ENCODE measurements at places on chromosomes 4 and X.

GRCh38 chr4:98571161-98571786 lies 87.1 kb downstream of the TSPAN5 start:
- peak; percentile 15 for DNase-seq

GRCh38 chr4:179325181-179325580 lies 1882.9 kb upstream of the AGA start:
- no peak for DNase-seq

- no peak for DNase-seq
These were observed 2.3 kb downstream of the AMMECR1 start for GRCh38 chrX:110315551-110315950.

DNA sequence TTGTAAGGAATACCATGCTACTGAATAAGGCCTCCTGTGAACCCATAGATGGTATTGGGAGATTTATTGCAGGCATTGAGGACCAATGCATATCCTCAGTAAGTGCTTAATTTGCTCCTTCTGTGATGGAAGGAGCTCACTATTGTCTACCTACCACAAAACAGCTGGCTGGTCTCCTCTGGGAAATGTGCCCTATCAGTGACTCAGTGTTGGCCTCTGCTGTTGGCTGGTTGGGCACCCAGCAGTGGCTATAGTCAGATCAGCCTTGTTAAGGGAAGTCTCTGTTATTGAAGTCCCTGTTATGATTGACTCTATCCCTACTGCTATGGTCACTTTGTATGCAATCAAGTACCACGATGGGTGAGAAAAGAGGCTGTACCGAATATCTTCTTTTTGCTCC lies 27.5 kb upstream of the OTUD4 start:
- DNase-seq: no peak

- DNase-seq: no peak
These were observed 8.8 kb downstream of the C4orf50 start for GRCh38 chr4:6009452-6009851.

GRCh38 chr4:85187106-85187505 lies 220.6 kb upstream of the WDFY3 start:
- no peak for DNase-seq

GRCh38 chrX:112190646-112191045 lies 108.1 kb upstream of the TRPC5 start:
- no peak for DNase-seq

- no peak for DNase-seq
These were observed 39.3 kb upstream of the TXK start for GRCh38 chr4:48173056-48173991.

GRCh38 chr4:82748810-82749470 lies 49.7 kb downstream of the SCD5 start:
- DNase-seq: no peak

GRCh38 chr4:74284053-74284452 lies 24.2 kb upstream of the EPGN start:
- DNase-seq: no peak

DNA sequence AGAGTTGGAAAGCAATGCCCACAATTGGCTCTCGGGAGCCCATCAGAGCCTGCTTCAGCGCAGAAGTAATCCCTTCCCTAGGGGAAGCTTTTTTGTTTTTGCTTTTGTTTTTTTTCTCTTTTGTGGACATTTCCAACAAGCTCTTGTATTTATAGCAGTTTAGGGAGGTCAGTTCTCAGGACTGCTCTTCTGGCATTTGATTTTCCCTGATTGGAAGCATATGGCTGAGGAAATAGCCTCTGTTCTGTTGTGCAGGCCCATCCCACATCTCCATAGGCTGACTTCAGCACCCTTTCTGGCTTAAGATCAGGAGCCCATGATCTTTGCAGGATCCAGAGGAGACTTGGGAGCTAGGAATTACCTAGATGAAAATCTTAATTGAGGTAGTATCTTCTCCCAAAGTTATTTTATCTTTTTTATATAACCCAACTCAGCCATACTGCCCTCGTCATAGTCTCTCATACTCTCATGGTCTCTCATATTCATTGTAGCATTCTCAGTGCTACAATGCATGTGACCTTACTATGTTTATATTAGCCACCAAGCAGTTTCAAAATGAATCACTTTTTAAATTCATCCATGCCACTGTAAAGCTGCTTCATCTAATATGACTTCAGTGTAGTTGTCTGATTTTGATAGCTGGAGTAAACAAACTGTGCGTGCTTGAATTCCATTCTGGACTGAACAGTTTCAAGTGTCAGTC lies 16.7 kb downstream of the PAGE4 start:
- no peak for DNase-seq

DNA sequence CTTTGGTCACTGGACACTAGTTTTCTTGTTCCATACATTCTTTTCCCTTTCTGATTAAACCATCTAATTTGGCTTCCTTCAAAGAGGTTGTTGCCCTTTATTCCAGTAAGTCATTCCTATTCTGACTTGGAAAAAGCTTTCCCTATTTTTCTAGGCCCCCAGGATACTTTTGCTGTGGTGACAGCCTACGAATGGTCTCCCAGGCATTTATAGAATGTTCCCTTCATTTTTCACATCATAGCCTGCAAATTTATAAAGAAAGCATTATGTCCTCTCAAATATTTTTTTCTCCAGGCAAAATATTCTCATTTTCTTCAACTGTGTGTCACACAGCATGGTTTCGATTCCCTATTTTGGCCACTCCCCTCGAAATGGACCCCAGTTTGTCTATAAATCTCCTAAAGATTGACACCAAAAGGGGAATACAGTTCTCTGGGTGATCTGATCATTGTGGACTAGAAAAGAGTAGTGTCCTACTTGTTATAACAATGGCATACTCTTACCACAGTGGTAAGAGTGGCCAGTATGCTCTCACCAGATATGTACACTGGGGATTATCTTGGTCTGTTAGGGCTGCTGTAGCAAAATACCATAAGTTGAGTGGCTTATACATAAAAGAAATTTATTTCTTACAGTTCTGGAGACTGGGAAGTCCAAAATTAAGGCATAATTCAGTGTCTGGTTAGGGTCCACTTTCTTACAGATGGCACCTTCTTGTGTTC lies 41.5 kb upstream of the BMP2K start:
- no peak for DNase-seq

GRCh38 chrX:140503238-140503601 lies 1.6 kb downstream of the SOX3 start:
- no peak for DNase-seq

DNA sequence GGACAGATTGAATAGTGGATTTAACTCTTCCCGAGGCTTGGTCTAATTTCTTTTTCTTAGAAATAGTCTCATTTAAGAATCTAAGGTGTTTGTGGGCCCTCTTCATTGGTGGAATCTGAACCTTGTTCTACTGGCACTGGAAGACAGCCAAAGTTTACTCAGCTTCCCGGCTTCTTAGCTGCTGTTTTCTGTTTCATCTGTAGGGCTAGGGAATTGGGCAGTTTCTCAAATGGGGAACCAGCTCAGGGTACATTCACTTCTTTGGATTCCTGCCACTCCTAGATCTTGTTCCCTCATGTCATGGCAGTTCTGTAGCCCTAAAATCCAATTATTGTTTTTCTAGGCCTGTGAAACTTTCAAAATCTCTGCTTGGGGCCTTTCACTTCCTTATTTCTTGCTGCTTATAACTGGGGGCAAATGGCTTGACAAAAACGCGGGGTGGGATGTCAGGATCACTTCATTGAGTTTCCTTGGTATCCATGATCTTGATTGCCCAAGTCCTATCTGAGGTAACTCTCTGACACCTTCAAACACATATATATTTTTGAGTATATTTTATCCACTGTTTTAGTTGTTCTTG lies 985.0 kb downstream of the C4orf33 start:
- DNase-seq: no peak

- DNase-seq: no peak
These were observed 6.3 kb downstream of the C1QTNF7 start for GRCh38 chr4:15434091-15434490.

GRCh38 chr4:80610199-80610598 lies 274.7 kb downstream of the CFAP299 start:
- no peak for DNase-seq

DNA sequence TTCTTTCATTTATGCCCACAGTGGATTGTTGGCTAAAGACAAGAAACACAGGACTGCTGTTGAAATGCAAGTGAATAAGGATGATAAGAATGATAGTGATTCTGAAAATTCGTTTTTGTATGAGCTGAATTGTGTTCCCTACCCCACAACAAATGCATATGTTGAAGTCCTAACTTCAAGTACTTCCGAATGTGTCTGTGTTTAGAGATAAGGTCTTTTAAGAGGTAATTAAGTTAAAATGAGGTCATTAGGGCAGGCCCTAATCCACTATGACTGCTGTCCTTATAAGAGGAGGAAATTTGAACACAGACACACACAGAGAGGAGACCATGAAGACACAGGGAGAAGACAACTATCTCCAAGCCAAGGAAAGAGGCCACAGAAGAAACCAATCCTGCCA lies 126.6 kb upstream of the ACSL4 start:
- DNase-seq: no peak

- no peak for DNase-seq
These were observed 45.2 kb upstream of the SLC39A8 start for GRCh38 chr4:102390438-102390837.

DNA sequence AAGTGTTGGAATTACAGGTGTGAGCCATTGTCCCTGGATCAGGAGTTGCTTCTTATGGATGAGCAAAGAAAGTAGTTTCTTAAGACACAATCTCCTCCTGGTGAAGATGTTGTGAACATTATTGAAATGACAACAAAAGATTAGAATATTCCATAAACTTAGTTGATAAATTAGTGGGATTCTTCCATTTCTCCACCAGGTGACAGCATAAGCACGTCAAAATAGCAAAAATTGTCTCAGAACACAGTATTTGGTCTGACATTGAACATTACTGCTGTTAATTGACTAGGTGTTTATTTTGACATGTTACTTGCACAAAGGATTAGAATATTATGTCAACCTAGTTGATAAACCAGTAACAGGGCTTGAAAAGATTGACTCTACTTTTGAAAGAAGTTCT lies 21.6 kb downstream of the CLDN34 start:
- DNase-seq: no peak

- no peak for DNase-seq
These were observed 981.0 kb upstream of the HS3ST1 start for GRCh38 chr4:12409507-12410190.

- no peak for DNase-seq
These were observed 234.8 kb upstream of the HHIP start for GRCh38 chr4:144411119-144411518.

GRCh38 chrX:17465201-17465600 lies 90.2 kb downstream of the NHS start:
- no peak for DNase-seq

DNA sequence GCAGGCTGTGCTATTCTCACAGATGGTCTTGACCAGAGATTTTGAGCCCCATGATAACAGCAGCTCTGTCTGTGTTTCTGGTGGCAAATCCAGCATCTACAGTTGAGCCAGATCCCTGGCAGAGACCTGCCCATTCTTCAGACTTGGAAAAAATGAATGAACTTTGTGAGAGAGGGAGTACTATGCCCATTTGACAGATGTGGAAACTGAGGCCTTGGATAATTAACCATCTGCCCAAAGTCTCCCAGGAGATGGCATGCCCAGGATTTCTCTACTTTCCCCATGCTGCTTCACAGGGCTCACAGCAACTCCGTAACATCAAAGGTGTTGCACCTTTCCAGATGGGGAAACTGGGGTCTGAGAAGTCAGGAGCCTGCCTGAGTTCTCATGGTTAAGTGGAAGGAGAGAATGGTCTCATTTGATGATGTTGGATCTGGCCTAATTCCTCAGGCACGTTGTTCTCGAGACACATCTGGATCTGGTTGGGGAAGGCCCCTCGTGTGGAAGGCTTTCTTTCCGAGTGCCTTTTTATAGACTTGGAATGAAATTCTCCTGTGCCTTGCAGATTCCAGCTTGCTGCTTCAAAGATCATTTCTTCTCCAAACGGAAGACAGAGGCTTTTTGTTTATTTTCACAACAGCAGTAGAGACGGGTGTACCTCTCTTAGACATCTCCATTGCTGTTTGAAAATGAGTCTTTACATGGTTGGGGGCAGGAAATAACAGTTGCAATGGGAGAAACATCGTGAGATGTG lies 73.3 kb upstream of the STX18 start:
- no peak for DNase-seq

GRCh38 chr4:149555799-149556198 lies 259.8 kb downstream of the IQCM start:
- DNase-seq: no peak

DNA sequence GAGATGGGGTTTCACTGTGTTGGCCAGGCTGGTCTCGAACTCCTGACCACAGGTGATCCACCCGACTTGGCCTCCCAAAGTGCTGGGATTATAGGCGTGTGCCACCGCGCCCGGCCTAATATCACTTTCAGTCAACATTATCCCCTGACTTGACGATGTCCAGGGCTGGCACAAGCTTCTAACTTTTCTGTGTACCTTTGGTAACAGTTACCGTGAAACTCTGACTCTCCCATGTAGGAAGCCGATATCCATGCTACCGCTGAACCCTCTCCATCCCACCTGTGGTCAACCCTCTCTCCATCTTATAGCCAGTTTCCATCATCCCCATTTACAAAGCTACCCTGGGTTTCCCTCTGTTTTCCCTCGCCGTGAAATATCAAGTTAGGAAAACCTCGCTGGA lies 77.5 kb downstream of the CRLF2 start:
- DNase-seq: no peak

DNA sequence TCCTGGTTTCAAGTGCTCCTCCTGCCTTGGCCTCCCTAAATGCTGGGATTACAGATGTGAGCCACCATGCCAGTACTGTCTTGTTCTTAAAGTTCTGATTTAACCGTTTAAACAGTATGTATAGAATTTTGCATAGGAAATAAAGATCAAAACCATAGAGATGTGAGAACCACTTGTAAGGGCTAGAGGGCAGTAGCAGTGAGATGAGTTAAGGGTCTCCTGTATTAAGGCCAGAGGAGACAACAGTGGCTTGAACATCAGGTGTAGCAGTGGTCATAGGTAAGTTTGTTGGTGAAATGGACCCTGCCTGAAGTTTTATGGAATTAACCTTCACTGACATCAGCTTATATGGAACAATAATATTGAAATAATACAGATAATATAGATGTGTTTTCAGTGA lies 155.7 kb downstream of the SLC4A4 start:
- DNase-seq: no peak

GRCh38 chrX:53084863-53085262 lies 2.7 kb downstream of the TSPYL2 start:
- DNase-seq: no peak

DNA sequence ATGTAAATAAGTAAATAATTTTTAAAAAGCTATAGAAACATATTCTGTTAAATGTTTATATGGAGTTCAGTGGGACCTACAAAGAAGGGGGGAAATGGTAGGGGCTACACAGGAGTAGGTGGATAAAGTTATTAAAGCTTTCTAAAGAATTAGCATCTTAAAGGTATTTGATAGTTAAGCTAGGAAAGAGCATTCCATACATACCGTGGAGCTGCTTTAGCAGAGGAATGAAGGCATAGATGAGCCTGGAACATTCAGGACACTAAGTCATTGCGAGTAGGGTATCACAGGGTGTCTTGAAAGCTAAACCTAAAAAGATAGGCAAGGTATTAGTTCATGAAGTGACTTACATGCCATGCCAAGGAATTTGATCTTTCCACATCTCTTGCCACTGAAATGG lies 60.4 kb downstream of the SLC10A6 start:
- no peak for DNase-seq

DNA sequence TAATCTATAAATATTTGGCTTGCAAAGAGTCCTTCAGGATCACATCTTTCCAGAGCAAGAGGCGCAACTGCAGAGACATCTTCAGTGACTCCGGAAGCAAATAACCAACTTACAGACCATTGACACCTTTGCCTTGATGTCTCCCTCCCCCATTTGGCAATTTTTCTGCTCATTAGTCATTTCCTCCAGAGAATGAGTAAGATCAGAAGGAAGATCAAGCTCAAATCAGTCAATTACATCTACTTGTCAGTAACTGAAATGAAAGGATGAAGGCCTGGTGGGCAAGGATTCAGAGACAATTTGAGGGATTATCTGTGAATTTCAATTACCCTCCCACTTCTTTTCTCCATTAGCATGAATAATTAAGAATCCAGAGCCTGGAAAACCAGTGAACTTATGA lies 665.6 kb upstream of the CPEB2 start:
- DNase-seq: no peak

All from stimulated activated naive CD8-positive, alpha-beta T cell treated with anti-CD3 and anti-CD28 coated beads, Interleukin-15, Interleukin-2, amounts not matched to agents 100 U/mL and 50 U/mL, for 24 hours (primary cell).